ENCODE measurements at places on chromosomes 6 and 20.
A peak's percentile ranks its signal among the peaks of the same experiment; 100 is the strongest.

- DNase-seq = no peak
These were observed 1.6 kb upstream of the THBD start for GRCh38 chr20:23050847-23051627.

- DNase-seq = no peak
These were observed 2.2 kb downstream of the KAT14 start for GRCh38 chr20:18139832-18140231.

- no peak for DNase-seq
These were observed 3.9 kb upstream of the NECAB3 start for GRCh38 chr20:33677991-33678702.

GRCh38 chr20:62927128-62927705 lies 912 bp upstream of the DIDO1 start:
- DNase-seq = no peak

DNA sequence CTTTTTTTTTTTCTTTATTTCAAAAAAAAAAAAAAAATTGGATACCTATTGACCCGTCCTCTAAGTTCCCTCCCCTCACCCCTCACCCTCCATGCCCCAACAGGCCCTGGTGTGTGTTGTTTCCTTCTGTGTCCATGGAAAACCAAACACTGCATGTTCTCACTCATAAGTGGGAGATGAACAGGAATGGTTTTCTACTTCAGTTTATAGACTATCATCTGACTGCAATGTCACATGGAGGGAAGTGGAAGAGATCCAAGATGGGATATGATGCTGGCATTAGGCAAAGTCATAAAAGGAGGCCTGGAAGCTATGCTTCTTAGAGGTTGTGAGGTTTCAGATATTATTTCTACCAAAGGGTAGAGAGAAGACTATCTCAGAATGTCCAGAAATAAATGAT lies 237.5 kb downstream of the MAFB start:
- DNase-seq = no peak

DNA sequence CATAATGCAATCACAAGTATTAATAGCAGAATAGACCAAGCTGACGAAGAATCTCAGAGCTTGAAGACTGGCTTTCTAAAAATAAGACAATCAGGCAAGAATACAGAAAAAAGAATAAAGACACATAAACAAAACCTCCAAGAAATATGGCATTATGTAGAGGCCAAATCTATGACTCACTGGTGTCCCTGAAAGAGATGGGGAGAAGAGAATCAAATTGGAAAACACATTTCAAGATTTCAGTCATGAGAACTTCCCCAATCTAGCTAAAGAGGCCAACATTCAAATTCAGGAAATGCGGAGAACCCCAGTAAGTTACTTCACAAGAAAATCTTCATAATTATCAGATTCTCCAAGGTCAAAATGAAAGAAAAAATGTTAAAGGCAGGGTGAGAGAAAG lies 69.0 kb upstream of the PDE7B start:
- DNase-seq = no peak

GRCh38 chr6:105644073-105644489 lies 241.2 kb upstream of the PREP start:
- DNase-seq = no peak

GRCh38 chr20:45917790-45918141 lies 5.8 kb upstream of the PLTP start:
- DNase-seq = no peak

GRCh38 chr6:352896-353470 lies 38.6 kb upstream of the IRF4 start:
- DNase-seq = no peak

DNA sequence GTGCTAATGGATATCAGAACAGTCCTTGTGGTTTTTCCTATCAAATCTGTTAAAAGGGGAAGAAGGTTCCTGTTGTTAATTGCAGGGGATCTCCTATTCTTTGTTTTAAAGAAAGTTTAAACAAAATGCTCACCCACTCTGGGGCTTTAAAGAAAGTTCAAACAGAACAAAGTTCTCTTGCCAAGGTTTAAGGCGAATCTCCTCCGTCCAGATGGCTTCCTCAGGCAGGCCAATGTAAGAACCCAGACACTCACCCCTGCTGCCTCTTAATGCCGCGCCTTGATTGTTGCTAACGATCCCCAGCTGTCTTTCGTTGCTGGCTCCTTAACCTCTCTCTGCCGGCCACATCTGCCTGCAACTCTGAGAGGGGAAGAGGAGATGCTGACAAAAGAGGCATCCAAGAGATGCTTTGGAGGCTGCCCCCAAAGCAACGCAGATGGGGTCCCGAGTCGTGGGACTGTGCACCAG lies 235.0 kb upstream of the PRDM1 start:
- DNase-seq = no peak

- DNase-seq = no peak
These were observed 69.1 kb upstream of the BTN3A2 start for GRCh38 chr6:26295691-26296555.

DNA sequence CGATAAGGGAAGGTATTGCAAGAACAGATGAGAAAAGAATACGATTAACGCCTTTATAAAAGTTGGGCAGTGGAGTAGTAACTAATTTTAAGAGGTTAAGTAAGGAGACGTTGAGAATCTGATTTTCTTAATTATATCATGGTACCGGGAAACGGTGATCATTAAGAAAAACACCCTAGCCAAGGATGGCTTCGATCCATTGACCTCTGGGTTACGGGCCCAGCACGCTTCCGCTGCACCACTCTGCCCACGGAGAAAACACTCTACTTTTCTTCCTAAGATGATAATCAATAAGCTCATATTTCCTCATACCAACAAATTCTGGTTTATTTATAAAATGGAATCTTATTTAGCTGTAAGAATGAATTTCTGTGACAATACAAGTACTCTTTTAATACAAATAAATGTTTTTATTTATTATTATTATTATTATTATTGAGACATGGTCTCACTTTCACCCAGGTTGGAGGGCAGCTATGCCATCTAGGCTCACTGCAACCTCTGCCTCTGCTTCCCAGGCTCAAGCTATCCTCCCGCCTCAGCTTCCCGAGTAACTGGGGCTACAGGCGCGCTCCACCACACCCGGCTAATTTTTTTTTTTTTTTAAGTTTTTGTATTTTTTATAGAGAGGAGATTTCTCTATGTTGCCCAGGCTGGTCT lies 8.3 kb downstream of the POM121L2 start:
- DNase-seq = no peak

DNA sequence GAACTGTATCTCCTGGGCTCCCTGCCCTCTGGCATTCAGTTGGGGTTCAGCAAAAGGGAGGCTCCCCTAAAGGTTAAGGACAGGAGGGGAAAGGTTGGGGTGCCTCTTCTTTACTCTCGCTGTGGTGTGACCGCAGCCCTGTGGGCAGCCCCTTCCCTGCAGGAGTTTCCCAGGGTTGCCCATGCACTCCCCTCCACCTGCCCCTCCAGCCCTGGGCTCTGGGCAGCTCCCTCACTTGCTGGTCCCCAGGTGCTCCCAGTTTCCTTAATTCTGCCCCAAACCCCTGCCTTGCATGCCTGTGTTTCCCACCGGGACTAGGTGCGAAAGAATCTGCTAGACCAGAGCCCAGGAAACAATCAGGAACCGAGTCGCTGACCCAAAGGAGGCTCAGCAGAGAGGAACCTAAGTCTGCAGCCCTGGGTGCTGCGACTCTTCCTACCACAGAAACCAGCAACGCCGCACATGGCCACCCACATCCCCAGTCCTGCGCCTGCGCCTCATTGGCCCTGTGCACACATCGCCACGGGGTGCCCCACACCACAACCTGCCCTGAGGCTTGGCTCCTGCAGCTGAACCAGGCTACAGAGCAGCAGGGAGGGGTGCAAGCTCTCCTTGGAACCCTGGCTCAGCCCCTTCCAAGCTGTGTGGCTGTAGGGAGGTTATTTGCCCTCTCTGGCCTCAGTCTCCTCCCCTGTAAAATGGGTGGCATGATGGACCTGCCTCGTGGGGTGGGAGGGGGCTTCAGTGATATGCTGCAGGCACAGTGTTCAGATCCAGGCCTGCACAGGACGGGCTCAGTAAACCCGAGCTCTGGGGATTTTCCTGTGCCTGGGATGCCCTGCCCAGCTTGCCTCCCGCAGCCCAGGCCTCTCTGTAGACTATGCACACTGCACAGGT lies 487.6 kb downstream of the PREX1 start:
- no peak for DNase-seq

DNA sequence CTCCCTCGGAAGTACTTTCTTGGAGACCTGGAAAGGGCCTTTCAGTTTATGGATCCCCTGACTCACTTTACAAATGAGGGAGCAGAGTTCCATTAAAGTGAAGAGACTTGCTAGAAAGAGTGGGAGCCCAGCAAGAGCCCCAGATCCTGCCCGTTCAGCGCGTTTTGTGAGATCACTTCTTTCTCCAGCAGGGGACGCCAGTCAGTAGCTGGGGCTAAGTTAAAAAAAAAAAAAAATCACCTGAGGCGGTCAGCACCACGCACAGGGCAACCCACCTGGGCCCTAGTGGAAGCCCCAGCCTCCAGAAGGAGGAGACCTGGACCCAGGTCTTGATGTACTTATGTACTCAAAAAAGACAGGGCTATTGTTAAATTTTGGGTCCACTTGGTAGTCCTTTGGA lies 274.5 kb upstream of the RNF24 start:
- no peak for DNase-seq

GRCh38 chr6:30541515-30542403 lies 14.5 kb downstream of the GNL1 start:
- DNase-seq = peak; percentile 67

DNA sequence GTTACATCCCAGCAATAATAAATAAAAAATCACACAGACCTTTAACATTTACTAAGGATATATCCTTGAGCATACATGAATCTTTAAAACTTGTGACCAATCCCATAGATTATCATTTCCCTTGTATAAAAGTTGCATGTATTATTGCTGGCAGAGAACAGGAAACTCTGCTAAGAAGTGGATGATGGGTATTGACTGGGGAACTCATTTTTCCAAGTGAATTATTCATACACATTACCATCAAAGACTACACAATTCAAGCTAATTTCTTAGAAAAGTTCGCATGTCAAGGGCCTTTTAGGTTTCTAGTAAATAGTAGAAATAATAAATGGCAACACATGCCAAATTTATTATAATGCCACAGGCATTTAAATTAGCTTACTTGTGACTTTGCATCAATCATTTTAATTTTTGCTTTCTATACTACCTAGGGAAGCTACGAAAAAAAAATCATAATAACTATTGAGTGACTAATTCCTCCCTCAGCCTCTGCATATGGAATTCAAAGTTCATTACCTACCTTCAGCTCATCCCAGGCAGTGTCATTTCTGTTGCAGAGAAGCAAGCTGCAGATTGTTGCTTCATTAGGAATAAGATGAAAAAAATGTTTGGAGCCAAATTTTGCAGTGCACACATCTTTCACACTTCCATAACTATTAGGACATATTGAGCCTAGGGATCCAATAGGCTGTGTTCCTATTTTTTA lies 25.8 kb downstream of the MKKS start:
- DNase-seq = no peak

DNA sequence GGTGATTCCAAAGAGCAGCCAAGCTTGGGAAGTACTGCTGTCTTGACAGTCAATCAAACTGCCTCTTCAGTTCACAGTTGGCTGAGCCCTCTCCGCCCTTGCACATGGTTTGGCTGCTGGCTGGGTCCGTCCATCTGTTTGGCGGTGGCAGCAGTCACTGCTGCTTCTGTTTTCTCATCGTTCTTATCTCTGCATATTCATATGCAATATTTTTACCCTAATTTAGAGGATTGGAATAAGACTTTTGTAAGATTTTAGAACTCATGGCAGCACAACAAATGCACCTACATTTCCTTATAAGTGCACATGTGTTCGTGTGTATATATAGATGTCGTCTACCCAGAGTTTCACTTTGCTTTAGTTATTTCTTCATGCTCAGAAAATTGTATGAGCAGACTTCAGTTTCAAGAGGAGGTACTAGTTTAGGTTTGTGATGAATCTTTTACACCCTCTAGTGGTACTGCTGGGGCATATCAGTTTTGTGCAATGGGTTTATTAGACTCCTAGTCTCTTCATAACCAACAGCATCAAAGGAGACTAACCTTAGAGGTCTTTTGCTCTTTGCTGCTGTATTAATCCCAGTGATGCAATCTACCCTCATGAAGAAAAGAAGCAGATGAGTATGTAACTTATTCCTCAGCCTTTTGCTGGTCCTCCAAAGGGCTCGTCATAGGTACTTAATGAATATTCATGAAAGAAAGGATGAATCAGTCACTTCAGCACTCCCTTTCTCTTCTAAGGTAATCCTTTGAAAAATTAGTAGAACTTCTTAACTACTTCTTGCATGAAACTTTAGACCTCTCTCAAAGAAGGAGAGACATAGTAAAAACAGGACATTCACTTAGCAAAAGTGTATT lies 44.3 kb downstream of the KHDC1L start:
- no peak for DNase-seq

DNA sequence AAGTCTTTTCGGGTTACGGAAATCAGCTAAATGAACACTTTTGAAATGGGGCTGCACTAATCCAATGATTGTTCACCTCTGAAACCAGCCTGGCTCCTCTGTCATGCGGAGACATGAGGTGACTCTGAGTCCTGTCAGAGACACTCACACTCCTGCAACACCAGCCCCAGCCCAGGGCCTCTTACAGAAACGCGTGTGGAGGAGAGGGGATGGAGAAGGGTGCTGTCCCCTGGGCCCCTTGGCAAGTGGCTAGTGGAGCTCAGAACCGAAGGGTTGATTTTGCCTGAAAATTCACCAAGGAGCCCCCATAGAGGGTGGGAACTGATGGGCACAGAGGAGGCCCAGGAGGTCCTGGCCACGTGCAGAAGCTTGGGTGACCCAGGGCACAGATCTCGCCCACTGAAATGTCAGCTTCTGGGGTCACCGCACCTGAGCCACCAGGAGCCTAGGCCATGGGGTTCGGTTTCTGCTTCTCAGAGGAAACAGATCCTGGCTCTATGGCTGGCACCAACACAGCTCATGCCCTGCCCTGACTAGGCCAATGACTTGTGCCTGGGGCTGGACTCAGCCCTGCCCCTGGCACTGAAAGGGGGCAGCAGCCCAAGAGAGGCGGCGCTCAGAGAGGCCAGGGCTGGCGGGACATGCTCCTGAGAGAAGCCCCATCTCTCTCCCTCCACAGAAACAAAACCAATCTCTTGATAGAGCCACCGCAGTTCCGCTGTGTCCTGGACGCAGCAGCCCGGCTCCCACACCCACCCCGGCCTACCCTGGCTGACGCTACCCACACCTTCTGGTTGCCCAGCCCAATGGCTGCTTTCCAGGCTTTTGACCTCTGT lies 144.7 kb downstream of the ERMARD start:
- no peak for DNase-seq

- no peak for DNase-seq
These were observed 42.9 kb downstream of the PKIB start for GRCh38 chr6:122653094-122653493.

GRCh38 chr6:41599852-41600445 lies 38.3 kb upstream of the MDFI start:
- no peak for DNase-seq

Data from activated T-helper 9 cell treated with anti-CD3 and anti-CD28 coated beads, Interleukin-2, amount 50 U/mL, for 16 hours (primary cell).